ENCODE measurements at places on chromosomes 16 and 17.

- DNase-seq, result no peak
Observed at GRCh38 chr17:49437696-49438435, 23.2 kb upstream of the PHB1 start.

DNA sequence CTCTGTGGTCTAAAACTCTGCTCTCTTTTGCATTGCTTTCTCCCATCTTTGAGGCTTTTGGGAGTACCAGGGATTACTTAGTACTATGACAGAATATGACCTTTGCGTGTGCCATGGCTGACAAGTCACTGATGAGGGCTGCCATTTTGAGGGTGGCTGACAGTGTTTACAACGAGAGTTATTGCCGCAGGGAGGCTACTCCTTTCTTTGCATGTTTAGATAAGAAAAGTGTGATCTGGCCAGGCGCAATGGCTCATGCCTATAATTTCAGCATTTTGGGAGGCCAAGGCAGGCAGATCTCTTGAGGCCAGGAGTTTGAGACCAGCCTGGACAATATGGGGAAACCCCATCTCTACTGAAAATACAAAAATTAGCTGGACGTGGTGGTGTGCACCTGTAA lies 77.5 kb downstream of the GSG1L start:
- peak; percentile 34 for DNase-seq

GRCh38 chr16:4410335-4411075 lies 5.9 kb downstream of the CORO7 start:
- no peak for DNase-seq

GRCh38 chr16:85296859-85297660 lies 184.8 kb upstream of the CIBAR2 start:
- DNase-seq, result no peak

GRCh38 chr16:89207993-89208392 lies 7.7 kb upstream of the SLC22A31 start:
- no peak for DNase-seq

All from ascending aorta (tissue), 2 donors.